ENCODE measurements at places on chromosomes 1 and 21.

DNA sequence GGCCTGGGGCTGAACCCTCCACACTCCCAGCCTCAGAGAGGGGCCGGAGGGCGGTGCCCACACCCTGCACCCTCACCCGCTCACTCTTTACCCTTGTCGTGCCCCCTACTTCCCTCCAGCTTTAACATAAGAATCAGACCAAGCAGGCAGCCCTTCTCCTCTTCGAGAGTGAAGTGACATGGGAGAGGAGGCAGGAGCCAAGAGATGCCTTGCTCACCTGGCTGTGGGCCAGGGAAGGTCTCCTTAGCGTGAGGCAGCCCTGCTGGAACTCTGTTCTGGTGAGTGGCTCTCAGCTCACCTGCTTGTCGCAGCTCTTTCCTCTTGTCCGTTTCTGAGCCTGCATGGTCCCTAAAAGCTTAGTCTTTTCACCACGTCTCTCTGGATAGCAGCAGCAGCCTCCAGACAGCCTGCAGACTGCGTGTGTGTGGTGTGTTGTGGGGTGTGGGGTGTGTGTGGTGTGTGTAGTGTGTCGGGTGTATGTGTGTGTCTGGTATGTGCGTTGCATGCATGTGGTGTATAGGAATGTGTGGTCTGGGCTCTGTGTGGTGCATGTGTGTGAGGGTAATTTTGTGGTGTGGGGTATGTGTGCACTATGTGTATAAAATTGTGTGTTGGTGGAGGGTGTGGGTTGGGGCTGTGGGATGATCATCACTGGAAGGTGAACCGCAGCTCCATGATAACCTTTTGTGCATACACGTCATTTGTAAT is 86.7 kb downstream of the CCDC185 start:
- DNase-seq, result no peak

GRCh38 chr1:80023358-80023757 is 1016.8 kb upstream of the ADGRL4 start:
- DNase-seq, result no peak

DNA sequence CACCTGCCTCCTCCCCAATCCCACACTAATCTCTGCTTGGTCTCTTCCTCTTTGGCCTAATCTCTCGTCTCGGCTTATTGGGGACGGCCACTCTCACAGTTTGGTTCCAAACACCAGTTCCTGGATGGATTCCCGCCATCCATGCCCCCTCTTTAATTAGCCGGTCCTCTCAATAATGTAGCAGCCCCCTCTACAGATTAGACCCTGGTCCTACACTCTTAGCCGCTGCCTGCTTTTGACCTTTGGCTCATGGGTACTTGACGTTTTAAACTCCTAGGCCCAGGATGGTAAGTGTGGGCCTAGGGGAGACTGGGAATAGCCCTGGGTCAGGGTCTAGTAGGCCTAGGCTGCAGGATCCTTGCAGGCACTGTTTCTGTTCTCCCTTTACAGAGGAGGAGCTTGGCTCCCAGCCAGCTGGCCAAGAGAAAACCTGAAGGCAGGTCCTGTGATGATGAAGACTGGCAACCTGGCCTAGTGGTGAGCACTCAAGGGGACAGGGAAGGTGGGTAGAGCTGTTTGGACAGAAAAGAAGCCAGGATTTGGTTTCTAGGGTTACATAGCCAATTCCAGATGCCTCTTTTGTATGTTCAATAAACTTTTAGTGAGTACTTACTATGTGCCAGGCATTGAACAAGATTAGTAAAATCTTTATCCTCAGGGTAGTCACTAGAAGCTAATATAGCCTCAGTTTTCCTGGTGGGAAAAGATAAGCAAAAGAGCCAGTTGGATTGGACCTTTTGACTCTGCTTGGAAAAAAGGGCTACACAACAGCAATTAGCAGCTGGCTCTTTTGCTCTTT is 758 bp downstream of the RAD54L start:
- peak; percentile 45 for DNase-seq

DNA sequence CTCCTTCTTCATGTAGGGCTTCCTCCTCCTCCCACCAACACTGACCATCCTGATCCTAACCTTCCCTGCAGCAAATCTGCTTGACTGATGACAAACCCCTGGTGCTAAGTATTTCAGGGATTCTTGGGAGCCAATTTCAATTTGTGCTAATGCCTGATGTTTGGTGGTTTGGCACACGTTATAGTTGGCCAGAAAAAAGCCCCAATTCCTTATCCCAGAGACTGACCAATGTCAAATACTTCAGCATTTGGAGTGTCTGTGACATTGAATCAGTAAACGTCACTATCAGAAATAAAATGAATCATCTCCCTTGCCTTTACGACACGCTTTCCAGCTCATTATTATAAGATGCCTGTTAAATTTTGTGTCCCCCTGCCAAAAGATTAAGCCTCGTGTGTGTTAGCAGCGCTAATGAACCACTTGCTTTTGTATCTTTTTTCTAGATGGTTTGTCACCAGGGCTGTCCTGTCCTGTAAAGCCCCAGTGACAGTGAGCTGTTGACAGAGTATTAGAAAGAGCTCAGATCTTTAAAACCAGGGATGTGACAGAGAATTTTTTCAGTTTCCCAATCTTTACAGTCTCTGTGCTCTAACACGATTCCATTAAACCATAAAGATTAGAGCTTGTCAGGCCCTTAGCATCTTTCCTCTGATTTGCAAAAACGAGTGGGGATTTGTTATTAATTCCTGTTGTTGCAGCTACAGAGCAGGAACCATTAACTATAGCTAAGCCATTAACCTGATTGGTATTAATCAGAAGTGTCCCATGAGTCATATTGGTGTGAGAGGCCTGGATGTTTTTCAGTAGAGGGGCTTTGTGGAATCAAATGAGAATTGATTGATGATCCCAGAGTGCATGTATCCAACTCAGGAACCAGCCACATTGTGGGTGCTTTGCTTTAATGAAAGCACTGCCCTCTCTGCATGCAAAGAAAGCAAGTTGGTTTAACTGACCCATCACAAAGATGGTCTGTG is 665.1 kb upstream of the PLXNA2 start:
- no peak for DNase-seq

DNA sequence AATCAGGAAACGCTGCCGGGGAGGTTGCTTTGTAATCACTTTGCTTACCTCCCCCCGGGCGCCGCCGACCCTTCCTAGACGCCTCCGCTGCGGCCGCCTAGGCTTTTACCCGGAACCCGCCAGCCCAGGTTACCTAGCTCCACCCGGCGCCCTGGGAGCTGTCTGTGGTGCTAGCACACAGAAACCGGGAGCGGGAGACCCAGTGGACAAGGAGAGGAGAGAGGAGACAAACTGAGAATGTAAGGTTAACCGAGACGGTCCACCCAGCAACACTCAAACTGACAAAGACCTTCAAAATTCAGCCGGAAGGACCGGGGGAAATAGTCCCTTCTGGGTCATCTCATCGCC is 9.8 kb downstream of the BARHL2 start:
- peak; percentile 75 for DNase-seq

- no peak for DNase-seq
Measured at GRCh38 chr1:6930732-6931300, 145.6 kb downstream of the CAMTA1 start.

GRCh38 chr1:211675230-211676105 is at the start of gene NEK2:
NEK2 (minus strand) TSS chr1:211675621; CDS start chr1:211675479, 142 bp downstream.
- peak; percentile 94 for DNase-seq

DNA sequence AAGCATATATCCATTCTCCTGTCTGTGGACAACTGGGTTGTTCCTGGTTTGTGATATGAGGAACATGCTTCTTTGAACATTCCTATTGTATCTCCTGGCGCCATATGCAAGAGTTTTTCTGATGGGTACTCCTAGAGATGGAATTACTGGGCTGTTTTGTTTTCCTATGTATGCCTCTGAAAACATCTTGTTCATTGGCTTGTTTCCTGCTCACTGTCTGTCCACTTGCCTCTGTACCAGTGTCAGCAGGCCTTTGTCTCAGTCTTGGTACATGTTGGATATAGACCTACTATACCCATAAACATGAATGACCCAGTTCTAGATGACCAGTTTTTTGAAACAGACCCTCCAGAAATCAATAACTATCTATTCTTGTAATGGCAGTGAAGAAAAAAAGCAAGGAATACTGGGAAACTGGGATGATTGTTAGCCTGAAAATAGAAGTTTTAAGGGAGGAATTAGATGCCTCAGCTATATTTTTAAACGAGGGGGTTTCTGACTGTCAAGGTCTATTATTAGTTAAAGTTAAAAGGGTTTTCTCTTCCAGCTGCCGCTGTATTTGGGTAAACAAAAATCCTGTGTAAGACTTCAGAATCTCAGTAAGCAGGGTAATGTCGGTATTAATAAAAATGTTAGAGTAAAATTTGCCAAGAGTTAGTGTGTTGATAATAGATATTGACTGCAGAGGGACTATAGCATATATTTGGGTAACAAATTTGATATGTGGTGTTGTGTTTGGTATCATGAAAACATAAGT is 103.6 kb downstream of the RYR2 start:
- no peak for DNase-seq

DNA sequence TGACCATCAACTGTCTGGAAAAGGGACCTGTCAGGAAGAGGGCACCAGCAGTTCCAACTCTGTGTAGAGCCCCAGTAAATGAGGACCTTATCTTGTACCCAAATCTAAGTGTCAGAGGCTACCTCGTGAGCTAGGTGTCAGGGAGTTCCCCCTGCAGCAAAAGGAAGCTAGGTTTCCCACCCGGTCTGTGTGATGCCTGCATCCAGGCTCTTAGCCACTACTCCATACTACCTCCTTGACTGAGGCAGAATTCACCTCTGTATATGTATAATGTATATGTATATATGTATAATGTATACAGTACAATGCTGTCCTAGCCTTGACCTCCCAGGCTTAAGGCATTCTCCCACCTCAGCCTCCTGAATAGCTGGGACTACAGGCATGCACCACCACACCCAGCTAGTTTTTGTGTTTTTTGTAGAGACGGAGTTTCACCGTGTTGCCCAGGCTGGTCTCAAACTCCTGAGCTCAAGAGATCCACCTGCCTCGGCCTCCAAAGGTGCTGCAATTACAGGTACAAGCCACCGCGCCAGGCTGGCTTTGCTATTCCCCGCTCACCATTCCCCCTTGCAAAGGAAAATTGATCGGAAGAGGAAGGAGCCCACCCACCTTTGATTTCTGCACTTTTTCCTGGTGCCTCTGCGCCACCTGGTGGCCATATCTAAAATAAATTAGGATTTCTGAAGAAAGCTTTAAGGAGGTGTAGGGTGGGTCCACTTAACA is 15.7 kb upstream of the LUZP1 start:
- peak; percentile 62 for DNase-seq

DNA sequence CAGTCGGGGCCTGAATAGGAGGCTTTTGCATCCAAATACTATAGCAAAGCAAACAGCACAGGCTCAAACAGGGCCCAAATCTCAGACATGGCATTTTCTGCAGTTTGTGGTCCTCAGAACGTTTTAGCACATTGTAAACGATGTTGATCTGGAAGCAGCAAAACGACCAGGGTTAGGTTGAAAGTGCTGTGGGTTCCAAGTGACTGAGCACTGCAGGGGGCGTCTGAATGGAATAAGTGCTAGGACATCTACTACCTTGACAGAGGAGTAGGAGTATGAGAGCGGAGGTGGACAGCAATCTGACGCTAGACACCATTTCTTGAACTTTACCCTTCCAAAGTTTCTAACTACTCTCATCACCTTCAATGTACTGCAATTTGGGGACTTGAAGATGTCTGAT is 214.9 kb downstream of the BARHL2 start:
- DNase-seq, result no peak

DNA sequence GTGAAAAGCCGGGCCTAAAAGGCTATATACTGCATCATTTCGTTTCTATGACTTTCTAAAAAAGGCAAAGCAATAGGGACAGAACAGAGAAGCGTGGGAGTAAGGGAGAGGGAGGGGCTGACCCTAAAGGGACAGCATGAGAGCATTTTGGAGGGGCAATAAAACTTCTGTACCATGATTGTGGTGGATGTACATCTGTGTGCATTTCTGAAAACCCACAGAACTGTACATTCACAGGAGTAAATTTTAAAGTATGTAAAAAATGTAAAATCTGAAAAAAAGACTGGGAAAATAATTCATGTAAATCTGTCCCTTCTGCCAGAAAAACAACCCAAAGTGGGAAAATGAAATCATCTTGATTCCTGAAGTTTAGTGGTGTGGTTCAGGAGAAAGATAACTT is 235.4 kb downstream of the CENPF start:
- DNase-seq, result no peak

Measured in HEK293T (cell line).